ENCODE measurements at places on chromosomes 16 and 17.

- no peak for DNase-seq
These were observed 6.7 kb upstream of the HIGD1B start for GRCh38 chr17:44840936-44841335.

DNA sequence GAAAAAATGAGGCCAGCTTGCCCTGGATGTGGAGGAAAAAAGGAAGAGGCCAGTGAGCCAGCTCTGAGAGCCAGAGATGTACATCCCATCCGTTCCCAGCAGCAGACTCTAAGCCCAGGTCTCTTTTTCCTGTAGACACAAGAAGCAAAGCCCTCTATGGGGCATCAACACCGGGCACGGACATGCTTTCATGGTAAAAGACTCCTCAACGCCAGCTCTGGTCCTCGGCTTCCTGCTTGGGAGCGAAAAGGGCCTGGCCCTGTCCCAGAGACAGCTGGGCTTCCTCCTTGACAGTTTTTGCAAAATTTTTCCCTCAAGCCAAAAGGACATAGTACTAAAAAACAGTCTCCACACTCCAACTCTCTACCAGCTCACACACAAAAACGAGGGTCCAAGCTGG lies 27.1 kb downstream of the PELP1 start:
- DNase-seq = no peak

DNA sequence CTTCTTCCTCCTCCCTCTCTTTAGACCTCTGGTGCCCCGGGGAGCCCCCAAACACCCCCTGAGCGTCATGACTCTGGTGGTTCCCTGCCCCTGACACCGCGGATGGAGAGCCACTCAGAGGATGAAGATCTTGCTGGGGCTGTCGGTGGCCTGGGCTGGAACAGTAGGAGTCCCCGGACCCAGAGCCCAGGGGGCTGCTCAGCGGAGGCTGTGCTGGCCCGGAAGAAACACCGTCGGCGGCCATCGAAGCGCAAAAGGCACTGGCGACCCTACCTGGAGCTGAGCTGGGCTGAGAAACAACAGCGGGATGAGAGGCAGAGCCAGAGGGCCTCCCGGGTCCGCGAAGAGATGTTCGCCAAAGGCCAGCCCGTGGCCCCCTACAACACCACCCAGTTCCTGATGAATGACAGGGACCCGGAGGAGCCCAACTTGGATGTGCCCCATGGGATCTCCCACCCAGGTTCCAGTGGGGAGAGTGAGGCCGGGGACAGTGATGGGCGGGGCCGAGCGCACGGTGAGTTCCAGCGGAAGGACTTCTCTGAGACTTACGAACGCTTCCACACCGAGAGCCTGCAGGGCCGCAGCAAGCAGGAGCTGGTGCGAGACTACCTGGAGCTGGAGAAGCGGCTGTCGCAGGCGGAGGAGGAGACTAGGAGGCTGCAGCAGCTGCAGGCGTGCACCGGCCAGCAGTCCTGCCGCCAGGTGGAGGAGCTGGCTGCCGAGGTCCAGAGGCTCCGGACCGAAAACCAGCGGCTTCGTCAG lies 7.5 kb downstream of the HEXIM2 start:
- no peak for DNase-seq

GRCh38 chr16:19168371-19169081 lies 486 bp downstream of the SYT17 start:
- DNase-seq = no peak

- DNase-seq = no peak
These were observed 349.1 kb downstream of the SEC14L1 start for GRCh38 chr17:77489893-77490255.

GRCh38 chr16:52296076-52296475 lies 250.9 kb downstream of the TOX3 start:
- no peak for DNase-seq

DNA sequence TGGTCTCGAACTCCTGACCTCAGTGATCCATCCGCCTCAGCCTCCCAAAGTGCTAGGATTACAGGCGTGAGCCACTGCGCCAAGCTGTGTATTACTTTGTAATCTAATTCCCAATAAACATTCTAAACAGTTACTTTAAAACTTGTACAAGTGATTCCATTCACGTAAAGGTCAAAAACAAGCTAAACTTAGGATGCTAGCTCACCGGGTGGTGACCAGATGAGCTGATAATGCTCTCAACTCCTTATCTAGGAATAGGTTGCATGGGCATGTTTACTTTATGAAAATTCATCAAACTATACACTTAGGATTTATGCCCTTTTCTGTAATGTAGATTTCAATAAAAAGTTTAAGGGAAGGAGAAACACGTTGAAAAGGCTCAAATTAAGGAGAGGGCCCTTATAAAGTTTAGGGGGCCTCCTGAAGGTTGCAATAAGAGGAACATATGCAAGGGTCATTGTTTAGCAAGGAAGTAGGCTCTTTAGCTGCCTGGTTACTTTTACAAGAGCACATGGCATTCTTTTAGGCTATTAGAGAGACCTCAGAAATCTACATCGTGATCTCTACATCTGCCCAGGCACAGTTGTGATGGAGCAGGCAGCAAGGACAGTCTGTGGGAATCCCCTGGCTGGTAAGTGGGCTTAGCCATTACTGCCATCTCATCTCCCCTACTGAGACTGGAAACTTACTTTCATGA lies 13.3 kb downstream of the CDR2 start:
- no peak for DNase-seq

- DNase-seq = no peak
These were observed 29.1 kb upstream of the SHCBP1 start for GRCh38 chr16:46650254-46650623.

- DNase-seq = no peak
These were observed 4.0 kb downstream of the ERN1 start for GRCh38 chr17:64125937-64126336.

DNA sequence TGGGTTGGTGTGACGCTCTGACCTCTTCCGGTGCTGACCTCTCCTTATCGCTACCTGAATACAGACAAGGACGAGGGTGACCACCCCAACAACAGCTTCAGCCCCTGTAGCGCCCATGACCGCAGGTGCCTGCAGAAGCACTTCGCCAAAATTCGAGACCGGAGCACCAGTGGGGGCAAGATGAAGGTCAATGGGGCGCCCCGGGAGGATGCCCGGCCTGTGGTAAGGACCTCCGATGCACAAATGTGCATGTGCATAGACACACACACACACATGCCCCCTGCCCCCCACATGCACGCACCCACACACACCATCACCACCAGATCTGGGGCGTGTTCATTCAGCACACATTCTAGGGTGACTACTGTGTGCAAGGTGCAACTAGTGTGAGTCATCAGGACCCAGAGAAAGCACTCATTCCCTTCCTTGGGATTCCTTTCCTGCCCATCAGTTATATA lies 9.7 kb downstream of the IGFBP4 start:
- no peak for DNase-seq

DNA sequence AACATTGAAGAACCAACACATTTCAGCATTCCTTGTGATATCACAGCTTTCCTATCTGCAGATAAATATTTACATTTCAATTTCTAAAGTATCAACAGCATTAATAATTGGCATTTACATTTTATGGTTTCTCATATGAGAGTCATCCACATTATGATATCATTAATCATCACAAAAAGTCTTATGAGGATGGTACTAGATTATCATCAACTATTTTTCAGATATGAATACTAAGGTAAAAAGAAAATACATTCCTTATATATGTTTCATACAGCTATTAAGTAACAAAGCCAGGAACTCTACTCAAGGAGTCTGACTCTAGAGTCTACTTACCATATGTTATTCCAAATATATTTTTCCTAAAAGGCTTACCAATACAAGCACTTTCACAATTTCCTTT lies 40.7 kb downstream of the ABCA5 start:
- no peak for DNase-seq

DNA sequence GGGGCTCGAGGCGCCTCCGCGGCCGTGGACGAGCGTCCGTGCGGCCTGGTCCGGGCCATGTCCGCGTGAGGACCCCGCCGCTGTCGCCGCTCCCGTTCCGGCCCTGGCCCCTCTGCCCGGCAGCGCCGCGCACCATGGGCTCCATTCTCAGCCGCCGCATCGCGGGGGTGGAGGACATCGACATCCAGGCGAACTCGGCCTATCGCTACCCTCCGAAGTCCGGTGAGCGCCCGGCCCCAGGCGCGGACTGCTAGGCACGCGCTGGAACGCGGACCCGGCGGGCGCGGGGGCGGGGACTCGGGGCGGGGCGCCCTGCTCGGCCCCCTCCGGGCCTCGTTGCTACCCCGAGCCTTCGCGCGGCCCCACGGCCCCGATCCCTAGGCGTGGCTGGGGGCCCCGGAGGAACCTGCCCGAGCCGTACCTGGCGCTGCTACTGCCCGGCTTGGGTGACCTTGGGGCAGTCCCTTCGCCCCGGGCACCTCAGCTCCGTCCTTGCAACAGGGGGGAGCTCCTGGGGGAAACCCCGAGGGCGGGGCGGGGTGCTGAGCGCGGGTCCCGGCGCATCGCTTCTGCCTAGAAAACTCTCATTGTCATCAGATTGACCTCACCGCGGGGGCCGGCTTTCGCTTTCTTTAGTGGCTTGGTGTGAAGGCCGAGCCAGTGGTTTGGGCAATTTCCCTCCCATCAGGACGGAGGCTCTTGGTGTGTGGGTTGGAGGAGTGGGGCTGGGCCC lies 367 bp downstream of the MGRN1 start:
- peak; percentile 83 for DNase-seq

- no peak for DNase-seq
These were observed 180.9 kb downstream of the AIPL1 start for GRCh38 chr17:6254036-6254435.

DNA sequence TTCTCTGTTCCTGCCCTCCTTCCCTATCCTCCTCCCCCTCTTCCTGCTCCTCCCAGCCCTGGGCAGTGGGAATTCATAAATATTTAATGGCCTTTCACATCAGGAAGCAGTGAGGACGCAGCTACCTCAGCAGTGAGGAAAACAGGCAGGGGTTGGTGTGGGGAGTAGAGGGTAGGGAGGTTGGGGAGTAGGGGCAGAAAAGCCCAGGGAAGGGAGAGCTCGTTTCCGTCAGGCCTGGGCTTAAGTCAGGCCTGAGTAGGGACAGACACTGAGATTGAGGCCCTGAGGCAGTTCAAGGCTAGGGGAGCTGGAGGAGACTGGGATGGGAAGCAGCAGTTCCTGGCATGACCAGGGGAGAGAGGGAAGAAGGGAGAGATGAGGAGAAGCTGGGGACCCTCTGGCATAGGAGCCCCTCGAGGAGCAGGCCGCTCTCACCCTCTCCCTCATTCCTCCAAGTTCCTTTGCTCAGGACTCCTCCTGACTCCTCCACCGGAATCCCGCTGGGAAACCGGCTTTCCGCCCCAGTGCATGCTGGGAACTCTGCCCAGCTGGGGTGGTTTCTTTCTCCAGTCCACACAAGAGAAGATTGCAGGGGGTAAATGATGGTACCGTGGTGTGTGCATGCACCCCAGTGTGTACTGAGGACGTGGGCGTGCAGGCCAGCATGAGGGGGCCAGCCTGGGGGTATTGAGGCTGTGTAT lies 6.2 kb downstream of the SAMD14 start:
- no peak for DNase-seq

DNA sequence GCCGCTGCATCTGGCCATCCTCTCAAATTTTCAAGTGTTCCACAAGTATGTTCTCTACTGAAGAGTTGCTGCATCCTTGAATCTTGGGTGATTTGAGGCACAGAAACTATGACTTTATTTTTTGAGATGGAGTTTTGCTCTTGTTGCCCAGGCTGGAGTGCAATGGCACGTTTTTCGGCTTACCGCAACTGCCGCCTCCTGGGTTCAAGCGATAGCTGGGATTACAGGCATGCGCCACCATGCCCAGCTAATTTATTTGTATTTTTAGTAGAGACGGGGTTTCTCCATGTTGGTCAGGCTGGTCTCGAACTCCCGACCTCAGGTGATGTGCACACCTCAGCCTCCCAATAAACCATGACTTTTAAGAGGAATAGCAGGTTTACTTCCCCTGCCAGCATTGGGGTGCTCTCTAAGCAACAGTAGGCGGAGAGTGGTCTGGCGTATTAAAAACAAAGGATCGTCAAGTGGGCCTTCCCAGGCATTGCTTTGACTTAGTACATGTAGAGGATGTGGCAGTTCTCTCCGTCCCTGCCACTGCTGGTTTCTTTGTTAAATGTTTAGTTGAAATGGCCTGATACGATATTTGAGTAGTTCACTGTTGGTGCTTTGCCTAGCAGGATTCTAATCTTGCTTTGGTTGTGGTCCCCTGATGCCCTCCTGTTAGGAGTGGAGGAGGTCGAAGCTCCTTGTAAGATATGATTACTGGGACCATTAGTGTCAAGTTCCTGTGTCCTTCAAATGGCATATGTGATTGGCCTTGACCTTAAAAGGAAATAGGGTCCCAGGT lies 9.5 kb downstream of the PYCARD start:
- no peak for DNase-seq

DNA sequence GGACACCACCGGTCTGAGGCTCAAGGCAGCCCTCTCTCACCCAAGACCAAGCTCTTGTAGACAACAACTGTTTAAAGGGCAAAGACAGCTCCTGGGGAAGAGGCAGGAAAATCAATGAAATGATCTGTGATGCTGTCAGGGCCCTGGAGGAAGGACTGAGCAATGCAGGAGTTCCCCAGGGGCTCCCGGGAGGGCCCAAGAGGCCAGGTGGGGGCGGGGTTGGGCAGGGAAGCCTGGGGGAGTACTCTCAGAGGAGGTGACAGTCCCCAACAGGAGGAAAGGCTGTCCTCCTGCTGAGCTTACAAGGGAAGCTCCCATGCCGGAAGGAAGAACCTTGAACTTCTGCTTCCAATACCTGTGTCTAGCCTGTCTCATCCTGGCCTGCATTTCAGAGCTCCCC lies 8.3 kb upstream of the NOS2 start:
- DNase-seq = no peak

DNA sequence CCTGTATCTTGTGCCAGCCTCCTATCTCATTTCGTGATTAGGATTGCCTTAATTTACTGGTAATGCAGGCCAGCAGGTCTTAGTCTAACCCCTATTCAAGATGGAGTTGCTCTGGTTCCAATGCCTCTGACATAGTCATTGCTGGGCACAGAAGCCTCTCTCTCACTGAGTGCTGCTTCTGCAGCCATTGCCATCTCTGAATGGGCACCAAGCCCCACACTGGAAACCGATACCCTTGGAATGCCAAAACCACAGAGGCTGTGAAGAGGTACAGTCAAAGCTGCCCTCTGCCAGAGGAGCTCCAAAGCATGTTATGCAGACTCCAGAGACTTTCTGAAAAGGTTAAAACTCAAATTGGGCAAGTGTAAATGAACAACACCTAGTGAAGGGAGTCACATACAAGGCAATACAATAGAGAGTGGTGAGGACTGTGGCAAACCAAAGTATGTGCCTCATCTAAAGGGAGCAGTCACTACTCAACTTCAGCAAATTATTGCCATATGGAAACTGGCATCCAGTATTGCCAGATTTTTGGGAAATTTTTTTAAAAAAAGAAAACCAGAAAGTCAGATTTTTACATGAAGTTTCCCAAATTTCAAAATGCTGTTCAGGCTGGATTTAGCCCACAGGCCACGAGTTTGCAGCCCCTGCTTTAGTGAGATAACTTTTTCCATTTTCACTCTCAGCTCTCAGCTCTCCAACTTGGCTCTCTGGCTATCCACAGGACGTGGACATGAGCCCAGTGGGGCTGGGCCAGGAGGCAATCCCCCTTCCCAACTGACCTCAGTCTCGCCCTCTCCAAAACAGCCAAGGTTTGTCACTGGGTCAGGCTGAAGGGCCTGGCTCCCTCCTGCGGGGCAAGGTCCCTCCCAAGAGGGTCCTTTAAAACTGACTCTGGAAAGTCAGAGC lies 2.1 kb upstream of the MMP2 start:
- no peak for DNase-seq
